ENCODE measurements at places on chromosomes 3 and 15.

- no peak for DNase-seq
Observed at GRCh38 chr15:71352125-71352524, 236.9 kb downstream of the THSD4 start.

- no peak for DNase-seq
Observed at GRCh38 chr3:119211193-119211592, 29.5 kb downstream of the B4GALT4 start.

GRCh38 chr3:140509534-140509933 lies 168.3 kb upstream of the TRIM42 start:
- no peak for DNase-seq

DNA sequence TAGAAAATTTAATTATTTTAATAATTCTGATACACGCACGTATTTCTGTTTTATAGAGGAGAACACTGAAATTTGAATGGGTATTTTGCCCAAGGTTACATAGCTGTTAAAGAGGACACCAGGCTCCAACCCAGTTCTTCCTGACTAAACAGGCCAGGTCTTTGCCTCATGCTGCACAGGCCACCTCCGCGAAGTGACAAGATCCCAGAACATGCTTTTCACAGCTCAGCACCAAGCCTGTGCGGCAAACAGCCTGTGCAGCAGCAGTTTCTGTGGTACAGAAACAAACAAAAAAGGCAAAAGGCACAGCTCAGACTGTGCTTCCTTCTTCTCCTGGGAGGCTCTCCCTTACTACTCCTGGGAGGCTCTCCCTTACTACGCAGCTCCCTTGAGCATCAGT lies 6.5 kb downstream of the FOXL2 start:
- DNase-seq, result no peak

- no peak for DNase-seq
Observed at GRCh38 chr3:74862476-74862875, 248.0 kb upstream of the CNTN3 start.

DNA sequence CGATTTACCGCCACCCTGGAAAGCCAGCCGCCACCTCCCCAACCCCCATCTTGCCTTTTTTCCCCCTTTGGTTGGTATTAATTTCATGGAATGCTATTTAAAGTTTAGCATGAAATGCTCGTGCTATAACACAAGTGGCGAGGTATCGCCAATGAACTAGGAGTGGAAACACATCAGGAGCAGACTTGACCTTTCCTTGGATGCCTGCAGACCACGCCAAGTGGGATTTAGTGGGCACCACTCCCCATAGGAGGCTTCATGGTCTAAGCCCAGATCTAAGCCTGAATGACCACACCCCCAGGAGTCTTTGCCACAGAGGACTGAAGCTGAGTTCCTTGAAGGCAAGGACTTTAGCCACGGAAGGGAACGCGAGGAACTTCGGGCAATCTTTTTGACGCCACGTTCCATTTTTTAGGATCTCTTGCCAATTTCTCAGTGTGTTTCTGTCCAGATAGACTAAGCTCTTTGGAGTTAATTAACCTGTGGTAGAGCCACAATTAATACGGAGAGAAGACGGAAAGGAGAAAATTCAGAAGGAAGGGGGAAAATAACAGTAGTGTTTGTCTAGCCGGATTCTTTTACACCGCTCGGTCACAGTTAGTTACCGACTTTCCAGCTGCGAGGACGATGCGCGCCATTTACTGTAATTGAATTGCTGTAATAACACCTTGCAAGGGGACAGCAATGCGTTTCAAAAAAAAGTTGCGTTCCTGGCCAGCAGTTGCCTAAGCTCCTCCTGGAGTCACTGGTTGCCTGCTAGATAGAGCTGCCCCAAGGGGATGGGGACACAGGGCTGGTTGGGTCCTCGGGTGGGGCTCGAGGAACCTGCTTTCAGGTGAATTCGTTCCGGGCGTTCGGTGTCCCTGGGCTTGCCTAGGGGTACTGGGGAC lies 37.1 kb downstream of the NR2F2 start:
- no peak for DNase-seq

GRCh38 chr3:30944124-30944523 lies 49.7 kb upstream of the GADL1 start:
- no peak for DNase-seq

DNA sequence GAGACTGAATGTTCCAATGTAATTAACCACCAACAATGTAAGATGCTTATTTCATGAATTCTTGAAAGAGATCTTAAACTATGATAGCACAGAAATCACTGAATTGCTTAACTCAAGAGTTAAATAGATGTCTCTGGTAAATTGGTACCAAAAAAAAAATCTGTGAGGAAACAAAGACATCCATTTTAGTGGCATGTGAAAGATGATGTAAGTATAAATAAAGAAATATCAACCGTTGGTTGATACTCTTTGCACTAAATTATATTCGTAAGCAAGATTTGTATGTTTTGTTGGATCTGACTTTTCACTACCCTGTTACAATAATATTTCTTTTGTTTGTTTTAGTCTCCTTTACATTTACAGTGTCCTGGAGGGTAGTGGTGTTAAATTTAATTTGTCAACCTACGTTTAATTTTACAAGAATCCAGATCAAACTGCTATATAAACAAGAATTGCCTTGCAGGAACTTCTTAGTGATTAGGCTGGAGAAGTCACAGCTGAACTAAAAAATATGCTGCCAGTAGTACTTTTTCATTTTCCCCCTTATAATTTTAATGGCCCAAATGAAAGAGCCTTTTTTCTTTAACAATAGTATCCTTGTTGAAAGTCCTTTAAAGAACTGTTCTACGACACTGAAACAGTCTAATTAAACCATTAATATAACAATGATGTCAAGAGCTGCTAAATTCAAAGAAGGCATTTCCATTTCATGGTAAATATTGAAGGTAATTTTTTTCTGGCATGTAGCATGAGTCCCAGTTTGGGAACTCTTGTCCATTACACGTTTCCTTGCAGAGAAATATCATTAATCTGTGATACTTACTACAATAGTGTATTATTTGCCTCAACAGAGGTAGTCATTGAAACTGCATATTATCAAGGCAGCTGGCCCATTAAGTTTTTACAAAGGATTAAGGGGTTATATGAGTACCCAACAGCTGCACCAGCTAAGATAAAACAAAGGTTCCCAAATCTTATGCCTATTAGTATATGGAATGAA lies 109.6 kb upstream of the PHLDB2 start:
- no peak for DNase-seq

DNA sequence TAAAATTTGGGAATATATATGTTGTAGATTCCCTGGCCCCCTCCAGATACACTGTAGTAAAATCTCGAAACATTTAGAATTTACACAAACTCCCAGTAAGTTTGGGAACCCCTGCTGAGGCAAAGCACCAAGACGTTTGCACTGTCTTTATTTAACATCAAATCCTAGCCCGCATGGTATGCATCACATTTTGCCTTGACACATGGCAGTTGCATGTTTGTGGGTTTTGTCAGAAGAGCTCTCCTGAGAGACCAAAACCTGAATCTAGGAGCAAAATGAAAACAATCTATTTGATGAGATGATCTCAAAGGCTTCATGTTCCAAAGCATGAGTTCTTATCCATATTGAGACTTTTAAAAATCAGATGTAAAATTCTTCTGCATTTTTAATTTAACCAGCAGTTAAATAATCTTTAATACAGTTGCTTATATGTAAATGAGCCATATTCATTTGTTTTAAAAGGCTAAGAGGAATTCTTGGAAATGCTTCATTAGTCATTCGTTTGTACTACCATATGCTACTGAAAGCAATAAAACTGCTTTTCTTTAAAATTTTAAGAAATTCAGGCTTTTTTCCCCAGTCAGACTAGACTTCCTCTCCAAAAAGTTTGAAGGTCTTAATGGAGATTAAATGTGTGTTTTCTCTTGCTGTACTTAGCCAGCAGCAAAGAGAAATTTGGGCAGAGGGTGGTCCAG lies 105.2 kb upstream of the BOC start:
- DNase-seq, result no peak

DNA sequence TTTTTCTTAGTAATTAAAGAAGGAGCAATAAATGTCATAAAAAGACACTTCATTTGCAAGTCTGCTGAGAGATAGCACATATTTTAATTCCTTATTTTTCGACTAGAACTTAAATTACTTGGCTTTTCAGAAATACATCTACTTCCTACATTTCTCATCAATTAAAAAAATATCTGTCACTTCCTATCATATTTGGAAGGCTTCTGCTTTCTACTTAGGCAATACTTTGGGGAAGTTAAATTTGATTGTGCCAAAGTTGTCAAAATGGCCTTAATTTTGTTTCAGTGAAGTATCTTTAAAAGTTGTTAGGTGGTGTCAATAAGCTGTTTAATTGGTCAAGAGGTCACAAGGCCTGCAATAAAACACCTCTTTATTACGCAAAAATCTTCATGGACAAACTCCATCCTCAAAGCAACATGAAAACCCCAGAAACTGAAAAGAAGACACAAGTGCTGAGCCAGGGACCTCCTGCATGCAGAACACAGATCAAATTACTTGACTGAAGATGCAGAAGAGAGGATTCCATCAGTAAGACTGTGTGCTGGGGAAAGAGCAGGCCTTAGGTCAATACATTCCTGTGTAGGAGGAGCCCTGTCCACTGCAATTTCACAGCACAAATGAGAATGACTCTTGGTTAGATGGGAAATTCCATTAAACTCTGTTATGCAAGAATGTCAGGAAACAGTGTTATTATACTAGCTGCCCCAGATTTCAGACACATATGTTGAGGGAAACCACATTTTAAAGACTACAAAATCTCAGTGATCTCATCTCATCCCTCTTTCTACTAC lies 48.0 kb upstream of the FSTL1 start:
- no peak for DNase-seq

DNA sequence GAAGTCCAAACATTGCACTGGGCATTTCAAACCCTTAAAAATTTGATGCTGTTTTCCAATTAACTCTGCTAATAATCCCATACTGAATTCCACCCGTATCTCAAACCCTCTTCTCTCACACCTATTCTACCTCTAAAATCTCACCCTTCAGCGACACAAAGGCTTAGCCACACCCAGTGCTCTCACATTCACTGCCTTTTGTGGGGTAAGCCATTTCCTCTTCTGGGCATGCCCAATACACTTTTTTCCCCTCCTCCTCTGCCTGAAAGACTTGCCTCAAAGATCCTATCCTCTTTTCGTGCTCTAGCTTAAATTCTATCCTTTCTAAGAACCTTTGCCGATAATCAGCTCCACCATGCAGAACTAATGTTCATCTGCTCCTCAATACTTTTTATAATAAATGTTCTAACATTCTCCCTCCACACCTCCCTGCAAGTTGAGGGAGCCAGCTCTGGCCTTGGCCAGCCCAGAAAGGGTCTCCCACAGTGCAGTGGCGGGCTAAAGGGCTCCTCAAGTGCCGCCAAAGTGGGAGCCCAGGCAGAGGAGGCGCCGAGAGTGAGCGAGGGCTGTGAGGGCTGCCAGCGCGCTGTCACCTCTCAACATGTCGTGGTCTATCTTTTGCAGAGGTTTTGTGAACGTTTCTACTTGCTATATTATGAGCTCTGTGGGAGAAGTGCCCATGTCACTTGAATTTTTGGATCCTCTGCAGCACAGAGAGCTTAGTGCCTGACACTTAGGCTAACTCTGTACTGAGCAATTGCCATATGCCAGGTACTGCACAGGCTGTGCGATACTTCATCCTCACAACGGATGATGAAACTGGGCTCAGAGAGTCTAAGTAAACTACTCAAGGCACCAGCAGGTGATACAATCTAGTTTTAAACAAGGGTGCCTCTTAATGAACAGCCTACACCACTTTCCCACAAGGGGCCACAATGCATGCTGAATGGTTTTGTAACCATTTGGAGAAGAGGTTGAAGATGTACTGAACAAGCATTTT lies 53.6 kb upstream of the BCL6 start:
- no peak for DNase-seq

GRCh38 chr15:52427804-52428203 lies 100.9 kb downstream of the MYO5A start:
- DNase-seq, result peak; percentile 12

- DNase-seq, result no peak
Observed at GRCh38 chr3:172476347-172476746, 28.1 kb upstream of the GHSR start.

- no peak for DNase-seq
Observed at GRCh38 chr3:130907966-130908365, 14.1 kb downstream of the ATP2C1 start.

DNA sequence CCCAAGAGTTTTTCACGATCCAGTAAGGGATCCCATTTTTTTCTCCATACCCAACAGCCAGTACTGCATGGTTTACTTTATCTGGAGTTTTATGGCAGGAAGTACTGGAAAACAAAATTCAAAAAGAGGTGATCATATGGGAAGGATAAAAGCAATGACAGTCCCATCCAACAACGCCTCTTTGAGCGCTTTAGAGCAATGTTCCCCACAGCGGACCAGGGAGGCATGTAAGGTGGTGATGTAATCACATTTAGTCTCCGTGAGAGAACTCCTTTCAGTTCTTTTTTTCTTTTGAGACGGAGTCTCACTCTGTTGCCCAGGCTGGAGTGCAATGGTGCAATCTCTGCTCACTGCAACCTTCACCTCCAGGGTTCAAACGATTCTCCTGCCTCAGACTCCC lies 21.8 kb downstream of the CTSH start:
- DNase-seq, result no peak

- no peak for DNase-seq
Observed at GRCh38 chr3:111882799-111883198, 23.7 kb downstream of the PHLDB2 start.

DNA sequence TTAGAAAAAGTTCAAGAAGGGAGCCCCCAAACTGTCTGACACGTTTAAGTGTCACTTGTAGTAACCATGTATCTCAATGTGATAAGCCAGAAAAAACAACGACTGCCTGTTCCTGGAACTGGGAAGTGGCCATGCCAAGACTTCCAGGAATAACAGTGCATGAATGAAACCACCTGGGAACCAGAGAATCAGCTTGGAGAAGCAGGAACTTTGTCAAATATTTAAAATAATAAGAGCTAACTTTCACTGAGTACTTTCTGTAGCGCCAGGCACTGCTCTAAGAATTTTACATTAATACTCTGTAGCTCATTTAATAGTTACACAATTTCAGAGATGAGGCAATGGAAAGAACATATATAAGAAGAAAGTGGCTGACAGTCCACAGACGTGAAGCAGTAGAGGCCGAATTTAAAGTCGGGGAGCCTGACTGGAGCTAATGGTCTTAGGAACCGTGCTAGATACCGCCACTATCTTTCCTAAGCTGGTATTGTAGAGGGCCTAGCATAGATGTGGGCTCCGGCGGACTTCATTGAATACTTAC lies 876 bp downstream of the PLSCR1 start:
- DNase-seq, result no peak

- no peak for DNase-seq
Observed at GRCh38 chr15:51004103-51004551, 90.6 kb downstream of the TNFAIP8L3 start.

DNA sequence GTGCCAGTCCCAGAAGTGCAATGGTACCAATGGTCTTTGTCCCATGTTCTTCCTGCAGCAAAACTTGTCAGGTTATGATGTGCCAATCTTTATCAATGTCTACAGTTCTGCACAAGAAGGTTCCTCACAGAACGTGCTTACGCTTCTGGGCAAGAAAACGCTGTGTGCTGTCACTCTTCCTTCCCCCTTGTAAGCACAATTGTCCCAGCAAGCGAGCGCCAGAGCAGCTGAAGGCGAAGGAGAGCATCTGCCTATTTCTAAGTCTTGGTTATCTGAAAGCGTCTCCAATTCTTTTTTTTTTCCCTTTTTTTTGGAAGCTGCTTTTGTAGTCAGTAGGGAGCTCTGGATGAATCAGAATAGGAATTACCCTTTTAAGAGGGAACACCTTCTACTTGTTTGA lies 514.4 kb downstream of the FGF12 start:
- no peak for DNase-seq

GRCh38 chr3:71207632-71208031 lies 375.9 kb downstream of the FOXP1 start:
- DNase-seq, result no peak

All from activated CD4-positive, alpha-beta T cell treated with anti-CD3 and anti-CD28 coated beads, Interleukin-2, amount 50 U/mL, for 48 hours (primary cell).